A673 (cell line): ENCODE measurements at places on chromosomes 3 and 15.
A peak's percentile ranks its signal among the peaks of the same experiment; 100 is the strongest.

DNA sequence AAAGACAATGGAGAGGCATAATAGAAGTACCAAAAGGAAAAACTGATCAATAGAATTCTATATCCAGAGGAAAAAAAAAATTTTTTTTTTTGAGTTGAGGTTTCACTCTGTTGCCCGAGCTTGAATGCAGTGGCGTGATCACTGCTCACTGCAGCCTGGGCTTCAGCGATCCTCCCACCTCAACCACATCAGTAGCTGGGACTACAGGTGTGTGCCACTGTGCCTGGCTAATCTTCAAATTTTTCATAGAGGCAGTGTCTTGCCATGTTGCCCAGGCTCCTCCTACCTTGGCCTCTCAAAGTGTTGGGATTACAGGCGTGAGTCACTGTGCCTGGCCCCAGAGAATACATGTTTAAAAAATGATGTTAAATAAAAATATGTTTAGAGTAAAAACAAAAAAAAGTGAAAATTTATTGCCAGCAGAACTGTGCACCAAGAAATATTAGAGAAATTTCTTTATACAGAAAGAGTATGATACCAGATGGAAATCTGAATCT, 154.3 kb upstream of the ZBTB20 start:
- no peak overlapping the region for H3K27ac ChIP-seq
- no peak overlapping the region for H3K4me3 ChIP-seq
- H3K4me1 ChIP-seq = no peaks in the 10 kb centered on the region

- H3K4me3 ChIP-seq = no peak overlapping the region
- H3K36me3 ChIP-seq = no peaks in the 10 kb centered on the region
- peak overlapping the region; percentile 61 for H3K27ac ChIP-seq
- H3K4me1 ChIP-seq = peaks cover 75% of the 10 kb centered on the region
- peak; percentile 35 for DNase-seq
- no peaks in the 10 kb centered on the region for H3K27me3 ChIP-seq
Observed at GRCh38 chr15:48537271-48538113, 108.0 kb downstream of the FBN1 start.

DNA sequence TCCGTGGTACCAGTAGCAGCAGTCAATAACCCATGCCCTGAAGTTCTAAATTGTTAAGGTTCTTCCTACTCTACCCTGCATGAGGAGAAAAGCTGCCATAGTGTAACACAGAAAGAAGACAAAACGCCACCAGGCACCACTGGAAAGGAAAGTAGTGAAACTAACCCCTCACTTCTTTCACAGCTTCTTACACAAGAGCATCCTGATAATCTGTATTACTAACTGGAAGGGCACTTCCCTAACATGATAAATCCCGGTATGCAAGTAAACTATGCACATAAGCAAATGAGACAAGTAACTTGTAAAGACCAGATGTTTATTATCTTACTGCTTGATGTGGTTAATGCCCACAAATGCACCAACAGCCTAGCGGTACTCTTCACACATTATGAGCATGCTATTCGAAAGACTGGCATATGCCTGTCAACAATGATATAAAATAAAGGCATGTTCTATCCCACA, 141.3 kb downstream of the ADAM10 start:
- no peaks in the 10 kb centered on the region for H3K27me3 ChIP-seq
- H3K36me3 ChIP-seq = peaks cover 6% of the 10 kb centered on the region
- no peak for DNase-seq
- no peak overlapping the region for H3K27ac ChIP-seq

DNA sequence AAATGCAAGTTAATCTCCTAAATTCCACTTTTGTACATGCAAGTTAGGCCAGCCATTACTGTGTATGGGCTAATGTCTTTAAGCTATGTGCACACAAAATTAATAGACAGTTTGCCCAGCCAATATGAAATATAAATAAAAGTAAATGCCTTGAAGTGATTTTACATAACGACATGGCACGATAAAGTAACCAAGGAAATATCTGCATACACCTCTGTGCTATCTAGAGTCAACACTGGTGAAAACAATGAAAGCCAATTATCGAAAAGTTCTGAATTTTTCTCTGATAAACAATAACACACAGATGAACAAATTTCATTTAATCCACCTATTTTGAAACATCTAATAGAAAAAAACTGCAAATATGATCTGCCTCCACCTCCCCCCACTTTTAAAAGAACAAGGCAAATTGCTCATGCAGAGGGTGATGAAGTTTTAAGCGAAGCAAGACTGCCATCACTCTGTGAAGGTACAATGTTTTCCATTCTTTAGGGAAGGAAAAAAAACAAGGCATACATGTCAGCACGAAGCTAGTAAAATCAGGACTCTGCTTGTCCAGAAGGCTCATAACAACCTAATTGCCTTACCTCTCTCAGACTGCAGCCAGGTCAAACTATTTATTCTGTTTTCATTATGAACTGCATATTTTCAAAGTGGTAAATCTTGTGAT, 317.7 kb downstream of the MECOM start:
- no peaks in the 10 kb centered on the region for H3K36me3 ChIP-seq
- no peak for DNase-seq
- peaks cover 75% of the 10 kb centered on the region for H3K27me3 ChIP-seq
- H3K27ac ChIP-seq = no peak overlapping the region
- no peaks in the 10 kb centered on the region for H3K4me1 ChIP-seq

- no peak for DNase-seq
- H3K27me3 ChIP-seq = no peaks in the 10 kb centered on the region
- H3K36me3 ChIP-seq = no peaks in the 10 kb centered on the region
- H3K4me1 ChIP-seq = peaks cover 52% of the 10 kb centered on the region
Observed at GRCh38 chr3:152383136-152383606, 114.4 kb downstream of the MBNL1 start.

GRCh38 chr3:64575211-64575844, 112.5 kb downstream of the ADAMTS9 start:
- no peaks in the 10 kb centered on the region for H3K27me3 ChIP-seq
- no peak overlapping the region for H3K27ac ChIP-seq
- DNase-seq = peak; percentile 11
- H3K36me3 ChIP-seq = no peaks in the 10 kb centered on the region

- H3K4me1 ChIP-seq = no peaks in the 10 kb centered on the region
- DNase-seq = no peak
- H3K4me3 ChIP-seq = no peak overlapping the region
- H3K27ac ChIP-seq = no peak overlapping the region
Observed at GRCh38 chr3:42691816-42692666, 6.7 kb downstream of the KLHL40 start.

DNA sequence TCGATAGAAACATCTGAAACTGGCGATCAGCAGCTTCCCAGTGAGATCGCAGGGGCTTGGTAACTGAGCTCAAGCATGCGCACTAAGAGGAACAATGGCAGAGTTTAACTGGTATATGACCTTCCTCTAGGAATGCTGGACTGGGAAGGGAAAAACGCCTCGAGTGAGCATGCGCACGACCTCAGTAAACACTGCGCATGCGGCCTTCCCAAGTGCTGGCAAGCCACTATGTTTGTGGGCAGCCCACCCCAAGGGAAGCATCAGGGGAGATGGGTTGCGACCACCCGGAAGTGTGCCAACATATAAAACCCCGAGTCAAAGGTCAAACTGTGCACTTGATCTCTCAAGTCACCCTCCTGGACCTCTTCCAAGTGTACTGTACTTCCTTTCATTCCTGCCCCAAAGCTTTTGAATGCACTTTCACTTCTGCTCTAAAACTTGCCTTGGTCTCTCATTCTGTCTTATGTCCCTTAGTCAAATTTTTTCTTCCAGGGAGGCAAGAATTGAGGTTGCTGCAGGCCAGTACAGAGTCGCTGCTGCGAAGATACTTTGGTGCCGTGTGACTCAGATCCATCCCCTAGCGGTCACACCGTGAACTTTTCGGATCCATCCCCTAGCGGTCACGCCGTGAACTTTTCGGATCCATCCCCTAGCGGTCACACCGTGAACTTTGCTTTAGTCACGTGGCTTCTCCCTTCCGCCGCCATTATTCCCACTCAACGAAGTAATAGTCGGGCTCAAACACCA, 243.3 kb downstream of the FAM43A start:
- no peaks in the 10 kb centered on the region for H3K27me3 ChIP-seq
- no peak overlapping the region for H3K27ac ChIP-seq
- no peaks in the 10 kb centered on the region for H3K36me3 ChIP-seq
- H3K4me3 ChIP-seq = no peak overlapping the region
- no peak for DNase-seq
- peaks cover 39% of the 10 kb centered on the region for H3K4me1 ChIP-seq

- DNase-seq = no peak
- H3K4me1 ChIP-seq = no peaks in the 10 kb centered on the region
- H3K27me3 ChIP-seq = no peaks in the 10 kb centered on the region
- no peaks in the 10 kb centered on the region for H3K36me3 ChIP-seq
- no peak overlapping the region for H3K4me3 ChIP-seq
Observed at GRCh38 chr3:72337480-72337855, 510.8 kb downstream of the SHQ1 start.

DNA sequence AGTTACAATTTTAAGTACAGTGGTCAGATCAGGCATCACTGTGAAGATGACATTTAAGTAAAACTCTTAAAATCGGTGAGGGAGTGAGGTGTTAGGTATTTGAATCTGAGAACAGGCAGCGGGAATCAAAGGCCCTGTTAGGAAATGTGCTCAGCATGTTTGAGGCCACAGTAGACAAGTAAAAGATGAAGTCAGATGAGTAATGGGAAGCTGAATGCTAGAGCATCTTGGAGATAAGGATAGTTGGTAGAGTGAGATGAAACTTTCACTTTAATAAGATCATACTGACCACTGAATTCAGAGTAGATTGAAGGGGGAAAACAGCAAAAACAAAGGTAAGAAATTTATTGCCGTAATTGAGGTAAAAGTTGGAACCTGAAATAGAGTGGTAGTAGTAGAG, 61.6 kb downstream of the DCBLD2 start:
- H3K27me3 ChIP-seq = no peaks in the 10 kb centered on the region
- DNase-seq = no peak
- no peaks in the 10 kb centered on the region for H3K4me1 ChIP-seq
- H3K27ac ChIP-seq = no peak overlapping the region
- H3K36me3 ChIP-seq = no peaks in the 10 kb centered on the region

DNA sequence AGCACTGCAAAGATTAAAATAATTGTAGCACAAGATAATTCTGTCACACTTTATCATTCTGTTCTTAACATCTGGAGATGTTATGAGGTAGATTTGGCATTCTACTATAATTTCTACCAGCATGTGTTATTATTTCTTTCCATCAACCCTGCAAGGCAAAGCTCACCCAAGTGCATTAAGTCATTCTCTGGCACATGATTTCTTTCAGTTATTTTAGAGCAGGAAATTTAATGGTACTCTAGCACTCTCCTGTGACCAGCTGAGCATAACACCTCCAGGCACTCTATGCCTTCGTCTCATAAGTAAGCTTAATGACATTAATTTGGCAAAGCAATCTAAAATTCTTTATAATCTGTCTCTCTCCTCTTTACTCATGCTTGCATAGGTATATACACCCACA, 300.2 kb upstream of the GPR149 start:
- H3K4me1 ChIP-seq = no peaks in the 10 kb centered on the region
- DNase-seq = no peak
- no peaks in the 10 kb centered on the region for H3K36me3 ChIP-seq
- no peaks in the 10 kb centered on the region for H3K27me3 ChIP-seq
- no peak overlapping the region for H3K4me3 ChIP-seq
- H3K27ac ChIP-seq = no peak overlapping the region

GRCh38 chr3:78736863-78737262, 1030.9 kb downstream of the ROBO1 start:
- peak; percentile 49 for DNase-seq
- peak overlapping the region; percentile 14 for H3K27ac ChIP-seq
- H3K36me3 ChIP-seq = peaks cover 5% of the 10 kb centered on the region
- no peak overlapping the region for H3K4me3 ChIP-seq
- peaks cover 78% of the 10 kb centered on the region for H3K4me1 ChIP-seq

DNA sequence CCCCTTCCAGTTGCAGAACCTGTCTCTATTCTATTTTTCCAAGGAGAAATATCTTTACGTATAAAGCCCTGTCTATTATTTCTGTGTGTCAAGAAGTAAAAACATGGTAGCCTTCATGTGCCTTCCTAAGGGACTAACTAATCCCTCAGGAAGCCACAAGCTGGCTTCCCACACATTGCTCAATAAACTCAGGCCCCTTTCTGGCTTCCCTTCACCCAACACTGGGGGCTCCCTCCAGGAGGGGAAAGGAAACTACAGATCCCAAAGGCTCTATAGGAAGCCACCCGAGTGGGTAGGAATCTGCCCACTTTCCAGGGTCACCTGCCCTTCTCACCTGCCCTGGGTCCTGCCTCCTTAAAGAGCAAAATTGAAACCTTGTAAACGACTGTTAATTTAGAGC, 4.6 kb downstream of the TLE3 start:
- H3K4me1 ChIP-seq = peaks cover 65% of the 10 kb centered on the region
- H3K27ac ChIP-seq = peak overlapping the region; percentile 65
- peak; percentile 75 for DNase-seq
- H3K4me3 ChIP-seq = peak overlapping the region; percentile 26
- H3K36me3 ChIP-seq = peaks cover 50% of the 10 kb centered on the region

DNA sequence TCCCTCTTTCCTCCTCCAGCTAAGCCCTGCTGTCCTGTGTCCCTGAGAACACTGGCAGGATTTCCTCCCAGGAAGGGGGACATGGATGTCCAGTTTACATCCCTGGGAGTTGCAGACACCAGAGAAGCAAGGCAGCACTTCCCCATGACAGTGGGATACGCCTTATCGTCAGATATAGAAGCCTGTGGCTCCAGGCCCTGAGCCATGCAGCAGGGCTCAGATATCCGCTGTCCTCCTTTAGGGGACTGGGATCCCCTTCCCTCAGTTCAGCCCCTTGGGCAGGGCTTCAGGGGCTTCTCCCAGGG, 16.4 kb downstream of the CORO2B start:
- H3K27me3 ChIP-seq = no peaks in the 10 kb centered on the region
- H3K4me3 ChIP-seq = no peak overlapping the region
- H3K36me3 ChIP-seq = no peaks in the 10 kb centered on the region
- H3K4me1 ChIP-seq = peaks cover 11% of the 10 kb centered on the region
- no peak for DNase-seq

DNA sequence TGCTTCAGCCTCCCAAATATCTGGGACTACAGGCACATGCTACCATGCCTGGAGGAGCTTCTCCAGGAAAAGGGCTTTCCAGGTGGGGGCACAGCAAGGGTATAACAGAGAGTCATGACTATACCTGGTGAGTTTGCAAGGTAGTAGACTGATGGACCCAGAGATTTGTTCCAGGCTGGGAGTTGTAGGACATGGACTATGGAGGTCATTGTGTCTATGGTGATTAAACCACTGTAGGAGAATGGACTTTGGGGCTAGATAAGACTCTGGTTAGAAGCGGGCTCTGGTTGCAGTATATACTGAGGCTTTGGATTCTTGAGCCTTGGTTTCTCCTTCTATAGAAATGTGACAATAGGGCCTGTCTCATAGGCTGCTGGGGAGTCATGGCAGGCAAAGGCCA, 104.7 kb downstream of the EPHB1 start:
- H3K36me3 ChIP-seq = no peaks in the 10 kb centered on the region
- H3K4me1 ChIP-seq = no peaks in the 10 kb centered on the region
- H3K4me3 ChIP-seq = no peak overlapping the region
- peaks cover 29% of the 10 kb centered on the region for H3K27me3 ChIP-seq
- H3K27ac ChIP-seq = no peak overlapping the region

- H3K27ac ChIP-seq = no peak overlapping the region
- H3K4me3 ChIP-seq = no peak overlapping the region
- H3K27me3 ChIP-seq = no peaks in the 10 kb centered on the region
- DNase-seq = no peak
Observed at GRCh38 chr15:90780916-90781315, 63.8 kb downstream of the BLM start.
